Activated T-cell treated with anti-CD3 and anti-CD28 coated beads for 1 hour (primary cell): ENCODE measurements at places on chromosomes 11 and 22.

DNA sequence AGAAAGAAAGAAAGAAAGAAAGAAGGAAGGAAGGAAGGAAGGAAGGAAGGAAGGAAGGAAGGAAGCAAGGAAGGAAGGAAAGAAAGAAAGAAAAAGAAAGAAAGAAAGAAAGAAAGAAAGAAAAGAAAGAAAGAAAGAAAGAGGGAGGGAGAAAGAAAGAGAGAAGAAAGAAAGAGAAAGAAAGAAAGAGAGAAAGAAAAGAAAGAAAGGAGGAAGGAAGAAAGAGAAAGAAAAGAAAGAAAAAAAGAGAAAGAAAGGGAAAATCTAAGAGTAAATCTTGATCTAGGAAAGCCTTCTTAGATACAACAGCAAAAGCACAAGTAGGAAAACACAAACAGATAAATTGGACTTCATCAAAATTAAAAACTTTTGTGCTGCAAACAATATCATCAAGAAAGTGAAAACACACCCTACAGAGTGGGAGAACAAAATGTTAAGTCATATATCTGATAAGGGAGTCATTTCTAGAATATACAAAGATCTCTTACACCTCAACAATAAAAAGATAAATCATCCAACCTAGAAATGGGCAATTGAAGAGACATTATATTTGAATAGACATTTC is 116.8 kb upstream of the FGF3 start:
- no peak for DNase-seq

DNA sequence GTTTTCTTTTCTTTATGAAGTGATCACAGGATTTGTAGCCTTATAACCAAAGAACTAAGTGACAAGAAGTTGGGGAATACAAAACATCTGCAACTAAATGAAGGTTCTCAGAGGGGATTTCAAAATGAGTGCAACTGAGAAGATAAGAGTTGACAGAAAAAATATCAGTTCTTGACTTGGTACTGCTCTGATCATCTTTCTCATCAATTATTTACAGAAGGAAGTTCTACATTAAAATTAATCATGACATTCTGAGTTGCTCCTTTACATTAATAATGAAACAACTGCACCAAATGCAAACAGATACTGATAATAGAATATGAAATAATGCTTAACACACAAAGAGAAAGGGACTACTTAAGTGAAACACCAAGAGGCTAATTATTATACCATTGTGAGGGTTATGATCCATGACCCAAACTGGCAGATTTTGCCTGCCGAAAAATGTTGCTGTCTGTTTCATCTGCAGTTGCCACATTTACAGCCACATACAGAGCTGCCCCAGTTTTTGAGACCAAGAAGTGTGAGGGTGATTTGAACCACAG is 561.9 kb upstream of the ANO5 start:
- DNase-seq = no peak

GRCh38 chr11:67262731-67263675 is 3.3 kb upstream of the GRK2 start:
- DNase-seq = peak; percentile 62

- DNase-seq = no peak
These were observed 322.2 kb downstream of the AASDHPPT start for GRCh38 chr11:106399624-106400023.

- no peak for DNase-seq
These were observed 236.2 kb downstream of the C11orf87 start for GRCh38 chr11:109658190-109658589.

DNA sequence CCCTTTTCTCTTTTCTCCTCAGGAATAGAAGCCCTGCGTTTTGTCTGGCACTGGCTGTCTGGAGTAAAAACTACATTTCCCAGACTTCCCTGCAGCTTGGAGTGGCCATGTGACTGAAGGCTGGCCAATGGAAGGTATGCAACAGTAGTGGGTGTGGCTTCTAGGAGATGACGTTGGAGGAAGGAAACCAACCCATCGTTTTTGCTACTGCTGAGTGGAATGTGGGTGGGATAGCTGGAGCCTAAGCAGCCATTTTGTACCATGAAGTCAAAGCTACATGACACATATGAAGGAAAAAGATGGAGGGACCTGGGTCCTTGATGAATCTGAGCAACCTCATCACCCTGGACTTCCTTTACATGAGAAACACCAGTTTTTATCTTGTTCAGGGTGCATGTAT is 19.6 kb downstream of the FGF3 start:
- DNase-seq = no peak

- no peak for DNase-seq
These were observed 12.4 kb downstream of the SLC25A18 start for GRCh38 chr22:17575681-17576080.

GRCh38 chr11:130403271-130403804 is 25.1 kb downstream of the ADAMTS8 start:
- DNase-seq = no peak

DNA sequence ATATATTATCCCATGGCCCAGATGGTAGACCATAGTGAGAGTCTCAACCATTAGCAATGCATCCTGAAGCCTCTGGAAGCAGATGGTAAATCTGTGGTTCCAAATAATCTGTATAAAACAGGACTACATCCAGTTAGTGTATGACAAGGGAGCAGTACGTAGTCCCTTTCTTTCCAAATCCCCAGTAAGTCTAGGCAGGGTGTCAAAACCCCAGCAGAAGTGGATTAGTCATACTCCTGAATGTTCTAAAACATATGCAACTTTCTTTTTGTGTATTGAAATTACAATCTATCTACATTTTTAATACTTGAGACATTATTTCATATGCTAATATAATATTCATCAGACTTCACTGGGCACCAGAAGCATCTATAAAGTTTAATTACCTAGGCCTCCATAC is 295.1 kb upstream of the ANO5 start:
- no peak for DNase-seq

DNA sequence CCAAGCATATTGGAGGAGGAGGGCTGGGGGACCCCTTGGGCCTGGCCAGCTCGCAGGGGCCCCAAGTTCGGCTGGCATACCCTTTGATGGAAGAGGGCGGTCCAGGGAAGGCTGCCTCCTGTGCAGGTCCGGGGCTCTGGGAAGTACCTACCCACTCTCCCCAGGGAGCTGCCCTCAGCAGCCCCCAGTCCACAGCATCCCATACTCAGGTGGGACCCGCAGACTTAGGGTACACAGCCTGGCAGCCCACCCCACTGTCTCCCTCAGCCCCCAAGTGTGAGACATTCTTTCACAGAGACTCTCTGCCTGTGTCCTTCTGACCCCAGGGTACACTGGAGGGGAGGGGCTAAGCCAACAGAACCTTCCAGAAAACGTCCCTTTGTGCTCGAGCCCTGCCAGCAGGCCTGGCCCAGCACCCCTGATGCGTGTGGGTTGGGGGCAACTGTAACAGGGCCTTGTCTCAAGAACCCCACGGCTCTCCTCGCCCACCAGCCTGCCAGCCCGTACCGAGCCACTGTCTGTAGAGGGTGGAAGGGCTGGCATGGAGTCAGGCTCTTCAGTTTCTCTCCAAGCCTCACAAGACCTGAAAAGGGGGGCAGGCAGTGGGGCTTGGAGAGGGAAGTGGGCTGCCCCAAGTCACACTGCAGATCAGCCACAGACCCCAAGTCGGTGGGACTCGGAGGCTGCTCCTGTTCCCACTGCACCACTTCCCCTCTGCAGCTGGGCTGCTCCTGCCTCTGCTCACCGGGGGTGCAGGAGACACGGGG is 7.0 kb upstream of the TNFRSF13C start:
- no peak for DNase-seq

DNA sequence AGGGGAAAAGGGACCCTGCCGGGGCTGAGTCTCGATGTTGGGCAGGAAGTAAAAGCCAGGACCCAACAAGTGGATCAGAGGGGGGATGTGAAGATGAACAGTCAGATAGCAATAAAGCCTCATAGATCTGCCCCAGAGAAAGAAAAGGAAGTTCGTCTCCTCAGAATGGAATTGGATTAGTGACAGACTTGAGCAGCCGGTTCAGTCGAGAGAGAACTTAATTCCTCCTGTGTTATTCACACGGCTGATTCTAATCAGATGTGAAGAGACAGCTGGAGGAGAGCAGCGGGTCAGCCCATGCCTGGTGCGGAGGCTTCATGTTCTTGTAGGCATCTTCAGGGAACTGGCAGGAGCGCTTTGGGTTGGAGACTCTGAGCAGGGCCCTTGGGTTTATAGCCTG is 29.3 kb upstream of the CABP7 start:
- no peak for DNase-seq

- DNase-seq = no peak
These were observed 60.8 kb upstream of the ZBED5 start for GRCh38 chr11:10918698-10919097.

DNA sequence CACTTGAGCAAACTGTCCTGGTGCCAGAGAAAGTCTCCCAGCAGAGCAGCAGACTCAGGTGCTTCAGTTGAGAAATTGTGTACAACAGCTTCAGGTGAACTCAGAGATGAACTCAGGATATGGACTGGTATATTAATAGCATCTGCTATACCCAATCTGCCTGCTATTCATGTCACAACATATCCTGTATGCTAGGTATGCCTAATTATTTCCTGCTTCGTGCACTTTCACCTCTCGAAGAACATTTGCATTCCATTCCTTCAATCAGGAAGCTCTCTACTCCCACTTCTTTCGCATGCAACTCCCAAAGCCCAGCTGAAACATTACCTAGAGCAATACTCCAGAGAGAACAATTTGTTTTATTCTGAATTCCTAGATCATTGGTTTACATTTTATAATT is 207.7 kb downstream of the KCNA4 start:
- no peak for DNase-seq

- DNase-seq = no peak
These were observed 3.2 kb downstream of the DGAT2 start for GRCh38 chr11:75771646-75772410.

GRCh38 chr11:100638648-100639047 is 48.4 kb upstream of the ARHGAP42 start:
- DNase-seq = no peak

DNA sequence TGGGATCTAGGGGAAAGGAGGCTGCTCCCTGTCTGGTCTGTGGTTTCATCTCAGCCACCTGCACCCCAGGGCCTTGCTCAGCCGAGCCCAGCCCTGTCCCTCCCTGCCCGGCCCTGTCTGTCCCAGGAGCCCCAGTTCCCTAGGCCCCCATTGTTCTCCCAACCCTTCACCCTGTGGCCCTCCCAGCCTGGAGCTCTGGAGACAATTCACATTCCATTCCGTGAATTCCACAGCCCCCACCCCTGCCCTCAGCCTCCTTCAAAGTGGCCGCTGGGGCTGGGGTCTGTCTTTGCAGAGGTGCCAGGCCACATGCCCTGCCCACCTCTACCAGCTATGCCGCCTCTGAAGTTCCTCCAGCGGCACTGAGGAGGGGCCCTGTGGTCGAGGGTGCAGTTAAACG is 77.9 kb upstream of the WNT11 start:
- no peak for DNase-seq

GRCh38 chr11:131584785-131585592 is 214.6 kb downstream of the NTM start:
- DNase-seq = no peak

DNA sequence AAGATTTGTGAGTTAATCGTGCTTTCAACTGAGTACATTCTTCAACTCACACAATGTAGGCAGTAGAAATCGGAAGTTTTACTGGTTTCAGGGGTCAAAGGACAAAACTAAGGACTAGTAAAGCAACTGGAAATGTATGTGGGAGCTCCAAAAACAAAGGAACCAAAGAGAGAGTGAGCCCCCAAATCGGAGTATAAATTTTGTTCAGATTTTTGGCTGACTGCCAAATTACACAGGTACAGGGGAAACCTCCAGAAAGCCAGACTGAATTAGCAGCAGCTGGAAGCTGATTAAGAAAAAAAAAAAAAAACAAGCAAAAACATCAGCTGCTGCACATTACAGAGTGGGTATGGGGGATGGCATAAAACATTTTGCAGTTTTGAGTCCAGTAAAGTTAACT is 75.2 kb upstream of the GNAZ start:
- DNase-seq = no peak

- no peak for DNase-seq
These were observed 4.4 kb downstream of the RPS19BP1 start for GRCh38 chr22:39528080-39528661.

DNA sequence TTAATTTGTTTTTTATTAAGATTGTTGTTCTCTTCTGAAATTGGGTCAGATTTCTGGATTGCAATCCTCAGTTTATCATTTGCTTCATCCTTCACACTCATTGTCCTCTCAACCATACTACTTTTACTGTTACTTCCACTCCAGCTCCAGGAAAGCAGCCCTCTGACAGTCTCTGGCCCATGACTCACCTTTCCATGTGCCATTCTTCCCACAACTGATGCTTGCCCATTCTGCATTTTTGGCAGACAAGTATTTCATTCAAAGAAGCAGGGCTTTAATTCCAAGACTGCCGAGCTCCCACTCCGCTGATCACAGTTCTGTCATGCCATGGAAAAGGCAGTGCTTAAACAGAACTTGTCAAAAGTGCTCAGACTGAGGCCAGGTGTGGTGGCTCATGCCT is 139.2 kb downstream of the WNT11 start:
- no peak for DNase-seq

DNA sequence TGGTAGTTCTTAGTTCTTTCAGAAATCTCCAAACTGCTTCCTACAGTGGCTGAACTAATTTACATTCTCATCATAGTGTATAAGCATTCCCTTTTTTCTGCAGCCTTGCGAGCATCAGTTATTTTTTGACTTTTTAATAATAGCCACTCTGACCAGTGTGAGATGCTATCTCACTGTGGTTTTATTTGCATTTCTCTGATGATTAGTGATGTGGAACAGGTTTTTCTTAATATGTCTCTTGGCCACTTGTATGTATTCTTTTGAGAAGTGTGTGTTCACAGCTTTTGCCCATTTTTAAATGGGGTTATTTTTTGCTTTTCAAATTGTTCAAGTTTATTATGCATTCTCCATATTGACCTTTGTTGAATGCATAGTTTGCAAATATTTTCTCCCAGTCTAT is 459.3 kb downstream of the NTM start:
- DNase-seq = no peak
